NCI-H2107 (cell line): ENCODE measurements at places on chromosomes 3 and 15.
A peak's percentile ranks its signal among the peaks of the same experiment; 100 is the strongest.

DNA sequence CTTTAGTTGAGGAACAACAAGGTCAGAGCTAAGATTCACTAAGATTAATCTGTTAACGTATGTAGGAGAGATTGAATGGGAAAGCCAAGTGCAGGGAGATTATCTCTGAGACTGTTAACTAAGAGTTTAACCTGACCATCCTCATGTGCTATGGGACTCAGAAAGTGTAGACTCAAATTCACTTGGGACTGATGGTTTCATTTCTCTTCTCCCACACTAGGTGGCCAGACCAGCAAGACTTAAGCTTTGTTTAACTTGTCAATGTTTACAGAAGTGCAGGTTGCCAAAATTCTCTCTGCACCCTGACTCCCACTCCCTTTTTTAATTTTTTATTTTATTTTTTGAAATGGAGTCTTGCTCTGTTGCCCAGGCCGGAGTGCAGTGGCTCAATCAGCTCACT, 6.3 kb upstream of the HEXA start:
- DNase-seq, result no peak

- DNase-seq, result no peak
Measured at GRCh38 chr3:117234331-117234730, 524.8 kb downstream of the TUSC7 start.

DNA sequence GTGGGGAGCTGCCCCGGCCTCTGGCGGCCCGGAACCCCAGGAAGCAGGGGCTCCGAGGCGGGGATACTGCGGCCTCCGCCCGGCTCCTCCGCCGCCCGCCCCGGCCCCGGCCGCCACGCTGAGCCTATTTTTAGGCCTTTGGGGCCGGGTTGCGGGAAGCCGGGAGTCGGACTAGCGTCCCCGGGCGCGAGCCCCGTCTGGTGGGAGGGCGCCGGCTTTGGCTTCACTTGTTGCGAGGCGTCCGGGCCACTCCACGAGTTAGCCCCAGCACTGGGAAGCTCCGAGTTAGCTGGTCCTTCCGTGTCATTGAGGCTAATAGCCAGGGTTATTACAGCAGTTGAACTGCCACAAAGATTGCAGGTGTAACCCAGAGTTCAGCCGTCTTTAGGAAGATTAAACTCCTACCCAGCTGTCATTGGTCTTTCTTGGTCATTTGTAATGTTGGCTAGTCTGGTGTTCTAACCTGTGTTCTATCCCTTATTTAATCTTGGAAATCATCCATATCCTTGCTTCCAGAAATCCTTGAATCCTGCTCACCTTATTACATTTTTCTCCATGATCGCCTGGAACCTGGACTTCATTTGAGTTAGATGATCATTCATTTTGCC, 791 bp downstream of the GYG1 start:
- DNase-seq, result peak; percentile 5

GRCh38 chr3:45258317-45258716, 32.2 kb upstream of the TMEM158 start:
- no peak for DNase-seq

GRCh38 chr3:127777921-127778656, 44.2 kb downstream of the MGLL start:
- no peak for DNase-seq

DNA sequence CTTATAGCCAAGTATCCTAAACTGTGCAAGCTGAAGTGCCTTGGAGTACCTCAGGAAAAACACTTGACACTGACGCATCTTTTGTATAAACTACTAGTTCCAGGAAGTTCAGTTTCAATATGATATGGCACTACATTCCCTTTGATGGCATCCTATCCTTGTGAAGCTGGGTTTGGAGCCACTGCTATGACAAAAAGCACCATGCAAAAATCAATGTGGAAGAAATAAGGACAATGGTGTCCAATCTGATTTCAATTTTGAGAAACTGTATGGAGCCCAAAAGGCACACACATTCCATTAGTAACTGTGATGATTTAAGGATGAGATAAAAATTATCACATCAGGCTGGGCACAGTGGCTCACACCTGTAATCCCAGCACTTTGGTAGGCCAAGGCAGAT, 5.6 kb downstream of the RPS27L start:
- DNase-seq, result no peak

- no peak for DNase-seq
Measured at GRCh38 chr15:76577879-76578512, 241.4 kb downstream of the ISL2 start.

GRCh38 chr3:37862219-37862902, 681 bp downstream of the CTDSPL start:
- DNase-seq, result no peak

- DNase-seq, result no peak
Measured at GRCh38 chr3:179688850-179689249, 36.0 kb downstream of the USP13 start.

- DNase-seq, result no peak
Measured at GRCh38 chr15:73685981-73686380, 1.8 kb downstream of the CD276 start.

GRCh38 chr15:39028069-39028468, 463.5 kb upstream of the RASGRP1 start:
- no peak for DNase-seq

DNA sequence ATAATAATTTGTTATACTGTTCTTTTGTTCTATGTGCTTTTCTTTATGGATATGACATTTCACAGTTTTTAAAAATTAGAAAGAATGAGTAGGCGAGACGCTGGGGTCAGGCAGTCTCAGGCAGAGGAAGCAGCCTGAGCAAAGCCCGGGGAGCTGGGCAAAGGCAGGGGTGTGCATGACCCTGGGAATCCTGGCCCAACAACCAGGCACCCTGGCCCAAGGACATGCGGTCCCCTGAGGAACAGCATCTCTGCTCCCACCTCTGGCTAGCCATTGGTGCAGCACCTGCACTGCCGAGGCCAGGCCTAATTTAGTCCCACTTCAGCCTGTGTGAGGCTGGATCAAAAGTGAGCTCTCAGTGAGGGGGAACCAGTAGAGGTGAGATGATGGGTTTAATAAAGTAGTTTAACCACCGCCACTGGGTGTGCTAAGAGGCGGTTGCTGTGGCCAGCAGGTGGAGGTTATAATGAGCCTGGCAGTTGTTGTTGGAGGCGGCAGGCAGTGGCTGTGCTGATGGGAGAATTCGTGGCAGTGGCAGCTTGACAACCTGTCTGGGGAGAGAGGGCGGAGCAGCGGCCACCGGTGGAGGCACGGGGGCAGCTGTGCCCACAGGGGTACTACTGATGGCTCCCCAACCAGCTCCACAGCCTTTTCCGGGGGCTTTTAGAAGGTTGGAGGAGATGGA, 41.5 kb downstream of the PRKCD start:
- DNase-seq, result peak; percentile 29

DNA sequence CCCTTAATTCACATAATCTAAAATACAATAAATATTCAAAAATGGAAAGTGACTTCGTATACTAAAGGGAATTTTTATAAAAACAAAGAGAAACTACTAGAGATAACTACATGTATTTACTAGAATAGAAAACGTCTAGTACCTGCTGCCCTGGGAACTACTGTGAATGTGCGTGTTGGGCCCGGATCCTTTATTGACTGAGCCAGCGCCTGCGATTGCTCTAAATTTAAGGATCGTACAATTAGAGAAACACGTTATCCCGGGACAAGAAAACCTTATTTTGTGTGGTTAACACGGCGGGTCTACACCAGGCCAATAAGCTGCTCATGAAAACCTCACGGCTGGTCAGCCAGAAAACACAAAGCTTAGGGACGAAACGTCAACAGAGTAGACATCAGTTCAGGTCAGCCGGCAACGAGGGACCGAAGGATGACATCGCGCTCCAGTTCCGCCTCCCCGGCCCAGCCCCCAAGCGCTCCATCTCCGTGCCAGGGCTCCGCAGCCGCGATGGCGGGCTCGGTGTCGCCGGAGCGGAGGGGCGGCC, 555 bp downstream of the TM2D3 start:
- no peak for DNase-seq

- DNase-seq, result no peak
Measured at GRCh38 chr3:71207632-71208031, 375.9 kb downstream of the FOXP1 start.
